Activated naive CD4-positive, alpha-beta T cell treated with anti-CD3 and anti-CD28 coated beads, Interleukin-2, amount 10 ng/mL, durations not matched to agents 7 days and 5 days (primary cell): ENCODE measurements at places on chromosomes 16 and 17.

DNA sequence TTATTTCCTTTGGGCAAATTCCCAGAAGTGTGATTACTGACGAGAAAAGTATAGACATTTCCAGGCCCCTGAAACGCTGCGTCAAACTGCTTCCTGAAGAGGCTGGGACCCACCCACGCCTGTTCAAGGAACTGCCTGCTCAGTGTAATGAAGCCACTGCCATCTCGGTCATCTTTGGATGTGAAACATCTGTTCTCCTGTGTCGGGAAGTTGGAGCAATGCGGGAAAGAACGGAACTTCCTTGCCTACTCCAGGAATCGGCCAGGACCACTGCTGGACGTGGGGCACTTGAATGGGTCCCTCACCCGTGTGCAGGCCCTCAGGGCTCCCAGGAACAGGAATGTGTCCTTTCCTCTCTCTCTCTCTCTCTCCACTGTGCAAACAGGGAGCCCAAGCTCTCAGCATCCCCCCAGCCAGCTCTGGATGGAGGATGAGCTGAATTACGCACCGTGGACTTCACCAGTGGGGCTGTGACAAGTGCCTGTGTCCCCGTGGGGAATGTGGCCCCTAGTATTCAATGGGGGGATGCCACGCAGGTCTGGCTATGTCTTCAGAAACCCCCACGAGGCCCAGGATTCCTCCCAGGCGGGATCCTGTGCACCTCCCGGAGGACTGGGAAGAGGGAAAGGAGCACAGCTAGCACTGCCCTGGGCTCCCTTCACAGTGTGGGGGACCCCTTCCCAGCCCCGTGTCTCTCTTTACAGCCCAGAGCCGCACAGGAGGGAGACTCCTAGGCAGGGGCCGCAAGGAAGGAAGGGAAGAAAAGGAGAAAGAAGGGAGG lies 18.3 kb upstream of the LITAF start:
- no peak for DNase-seq

- no peak for DNase-seq
Measured at GRCh38 chr17:32269377-32269776, 3.7 kb downstream of the RHBDL3 start.

DNA sequence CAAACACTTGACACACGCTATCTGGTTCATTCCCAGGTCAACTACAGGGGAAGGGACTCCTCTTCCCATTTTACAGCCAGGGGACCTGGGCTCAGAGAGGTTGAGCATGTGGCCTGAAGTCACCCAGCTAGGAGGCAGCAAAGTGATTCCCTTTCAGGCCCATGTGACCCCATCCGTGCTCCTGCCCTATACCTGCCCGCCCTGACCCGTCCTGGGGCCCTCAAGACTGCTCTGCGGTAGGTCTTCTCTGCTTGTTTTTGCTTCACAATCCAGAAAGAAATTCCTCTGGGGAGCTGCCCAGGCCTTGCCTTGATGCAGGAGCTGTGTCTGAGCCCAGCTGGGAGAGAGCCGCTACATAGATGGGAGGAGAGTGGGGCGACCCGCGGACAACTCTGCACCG lies 161.4 kb downstream of the SDK2 start:
- no peak for DNase-seq

- no peak for DNase-seq
Measured at GRCh38 chr16:20865420-20866131, 34.6 kb downstream of the DCUN1D3 start.

GRCh38 chr16:65725156-65725845 lies 603.4 kb upstream of the CDH11 start:
- no peak for DNase-seq

DNA sequence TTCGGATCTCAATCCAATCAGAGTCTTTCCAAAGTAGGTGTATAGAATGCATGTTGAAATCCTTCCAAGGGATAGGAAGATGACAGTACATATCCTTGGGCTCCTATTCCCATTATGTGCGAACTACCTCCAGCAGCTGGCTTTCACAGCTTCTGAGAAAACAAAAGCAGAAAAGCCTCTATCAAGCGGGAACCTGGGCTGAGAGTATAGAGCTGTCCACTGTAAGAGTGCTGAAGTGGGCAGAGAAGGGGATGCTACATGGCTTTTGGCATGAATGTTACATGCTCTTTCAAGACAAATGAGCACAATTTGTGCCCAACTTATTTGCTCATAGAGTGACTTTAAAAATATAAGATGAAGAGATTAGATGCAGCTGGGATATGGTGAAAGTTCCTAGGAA lies 993.5 kb downstream of the CDH8 start:
- DNase-seq: no peak

GRCh38 chr16:30775392-30776188 lies 11.4 kb downstream of the ZNF629 start:
- peak; percentile 78 for DNase-seq

- DNase-seq: peak; percentile 37
Measured at GRCh38 chr16:73058616-73059409, 10.9 kb upstream of the ZFHX3 start.

- DNase-seq: no peak
Measured at GRCh38 chr16:77668201-77668600, 54.1 kb upstream of the NUDT7 start.

GRCh38 chr16:79267781-79268180 lies 332.8 kb downstream of the MAF start:
- peak; percentile 25 for DNase-seq

GRCh38 chr17:57732062-57732461 lies 13.0 kb downstream of the CCDC182 start:
- DNase-seq: no peak

DNA sequence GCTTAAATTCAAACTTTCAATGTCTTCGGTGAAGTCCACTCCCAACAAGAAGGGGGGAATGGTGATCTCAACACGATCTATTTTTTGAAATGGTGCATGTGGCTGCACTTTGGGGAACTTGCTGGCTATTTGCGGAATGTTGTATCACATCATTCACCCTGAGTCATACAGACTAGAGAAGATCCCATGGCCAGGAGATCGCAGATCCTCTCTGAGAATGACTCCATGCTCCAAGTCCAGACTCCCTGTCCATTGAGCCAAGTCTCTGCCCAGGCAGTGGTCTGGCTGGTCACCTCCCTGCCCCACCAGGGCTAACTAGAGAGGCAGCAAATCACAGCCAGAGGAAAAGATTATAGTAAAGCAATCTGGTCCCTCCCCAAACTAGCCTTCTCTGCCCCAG lies 120.6 kb downstream of the XYLT1 start:
- DNase-seq: no peak

DNA sequence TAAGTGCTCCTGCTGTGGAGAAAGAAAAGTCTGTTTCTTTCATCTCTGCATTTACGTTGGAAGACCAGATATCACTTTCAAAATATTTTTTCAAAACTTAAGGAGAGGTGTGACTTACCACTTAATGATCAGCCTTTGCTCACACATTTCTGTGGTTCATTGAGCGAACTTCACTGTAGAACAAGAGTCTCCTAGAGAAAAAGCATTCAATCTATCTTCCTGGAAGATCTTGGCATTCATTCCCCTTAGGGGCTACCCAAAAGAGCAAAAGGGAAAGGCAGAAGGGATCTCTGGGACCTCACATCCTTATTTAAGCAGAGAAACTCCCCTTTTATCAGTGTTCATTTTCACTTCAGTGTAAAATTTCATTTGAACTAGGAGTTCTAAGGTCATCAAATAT lies 61.2 kb downstream of the HS3ST3A1 start:
- no peak for DNase-seq

GRCh38 chr16:57185446-57185944 lies 344 bp downstream of the PSME3IP1 start:
- no peak for DNase-seq

- peak; percentile 88 for DNase-seq
Measured at GRCh38 chr17:38751808-38752307, 683 bp upstream of the PSMB3 start.

DNA sequence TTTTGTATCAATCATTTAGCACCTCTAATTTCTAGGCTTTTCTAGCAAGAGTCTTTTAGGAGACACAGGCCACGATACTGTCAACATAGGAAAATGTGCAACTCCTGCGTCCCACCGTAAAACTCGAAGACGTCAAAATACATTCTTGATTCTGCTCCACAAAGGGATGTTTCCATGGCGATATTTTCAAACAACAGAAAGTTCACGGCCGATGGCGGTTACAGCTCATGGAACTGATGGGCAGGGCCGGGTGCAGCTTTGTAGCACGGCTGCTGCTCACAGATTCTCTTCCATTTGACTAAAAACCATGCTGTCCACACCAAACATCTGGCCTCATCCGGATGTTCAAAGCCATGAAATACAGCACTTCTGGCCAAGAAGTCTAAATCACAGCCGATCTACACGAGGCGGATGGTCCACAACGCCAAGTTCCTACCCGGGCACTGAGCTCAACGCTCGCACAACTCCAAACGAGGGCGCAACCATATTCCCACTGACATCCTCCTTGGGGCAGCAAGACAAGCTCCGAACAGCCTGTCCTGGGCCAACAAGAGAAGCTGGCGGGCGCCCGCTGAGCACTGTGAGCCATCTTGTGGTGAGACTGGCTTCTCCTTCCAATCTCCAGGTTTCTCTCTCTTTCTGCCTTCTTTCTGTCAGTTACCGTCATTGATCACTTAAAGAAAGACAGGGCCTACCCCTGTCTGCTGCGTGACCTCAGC lies 79.8 kb downstream of the ZNF778 start:
- DNase-seq: no peak

- DNase-seq: peak; percentile 84
Measured at GRCh38 chr17:40068917-40069750, 6.4 kb downstream of the THRA start.

DNA sequence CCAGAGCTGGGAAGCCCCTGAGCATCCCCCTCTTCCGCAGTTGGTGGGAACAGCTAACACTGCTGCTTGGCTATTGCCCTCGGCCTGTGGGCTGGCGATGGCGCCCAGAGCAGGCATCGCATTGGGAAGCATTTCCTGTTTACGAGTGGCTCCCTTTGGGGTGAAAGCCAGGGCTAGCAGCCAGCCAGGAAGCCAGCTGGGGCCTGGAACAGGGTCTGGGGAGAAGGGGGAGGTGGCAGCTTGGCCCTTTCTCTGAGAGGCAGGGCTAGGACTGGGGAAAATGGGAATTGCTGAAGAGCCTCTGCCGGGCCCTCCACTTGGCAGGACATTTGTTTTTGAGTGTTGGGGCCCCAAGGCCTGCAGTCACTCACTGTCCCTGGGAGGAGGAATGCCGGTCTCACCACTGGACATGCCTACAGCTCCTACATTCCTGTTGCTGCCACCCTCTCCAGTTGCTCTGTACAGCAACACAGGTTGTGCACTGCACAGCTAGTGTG lies 2.4 kb upstream of the MTSS2 start:
- no peak for DNase-seq

DNA sequence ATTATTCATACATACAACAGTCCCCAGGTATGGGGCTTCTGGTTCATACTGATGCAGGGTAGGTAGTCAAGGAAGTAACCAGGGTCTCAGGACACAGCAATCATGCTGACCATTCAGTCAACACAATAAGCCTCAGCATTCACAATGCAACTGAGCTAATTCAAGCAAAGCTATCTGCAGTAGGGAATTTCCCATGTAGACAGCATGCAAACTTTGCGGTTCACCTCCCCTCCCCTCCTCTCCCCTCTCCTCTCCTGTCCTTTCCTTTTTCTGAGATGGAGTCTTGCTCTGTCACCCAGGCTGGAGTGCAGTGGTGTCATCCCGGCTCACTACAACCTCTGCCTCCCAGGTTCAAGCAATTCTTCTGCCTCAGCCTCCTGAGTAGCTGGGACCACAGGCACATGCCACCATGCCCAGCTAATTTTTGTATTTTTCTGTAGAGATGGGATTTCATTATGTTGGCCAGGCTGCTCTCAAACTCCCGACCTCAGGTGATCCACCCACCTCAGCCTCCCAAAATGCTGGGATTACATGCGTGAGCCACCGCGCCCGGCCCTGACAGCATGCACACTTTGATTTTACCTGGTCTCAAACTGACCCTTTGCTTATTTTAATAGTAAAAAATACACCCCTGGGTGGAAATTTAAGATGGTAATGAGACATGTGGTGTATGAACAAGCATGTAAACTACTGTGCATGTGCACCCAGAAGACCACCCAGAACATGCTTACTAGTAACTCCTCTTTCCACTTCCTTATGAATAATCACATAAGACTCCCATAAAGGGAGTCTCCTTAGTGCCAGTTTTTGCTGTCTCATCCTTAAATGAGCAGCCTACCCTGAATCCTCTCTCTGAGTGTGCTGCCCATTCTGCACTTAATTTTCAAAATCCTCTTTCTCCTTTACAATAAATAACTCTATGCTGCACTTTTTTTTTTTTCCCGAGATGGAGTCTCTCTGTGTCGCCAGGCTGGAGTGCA lies 9.3 kb upstream of the RNF135 start:
- no peak for DNase-seq

GRCh38 chr16:11333010-11333409 lies 12.2 kb upstream of the RMI2 start:
- no peak for DNase-seq

DNA sequence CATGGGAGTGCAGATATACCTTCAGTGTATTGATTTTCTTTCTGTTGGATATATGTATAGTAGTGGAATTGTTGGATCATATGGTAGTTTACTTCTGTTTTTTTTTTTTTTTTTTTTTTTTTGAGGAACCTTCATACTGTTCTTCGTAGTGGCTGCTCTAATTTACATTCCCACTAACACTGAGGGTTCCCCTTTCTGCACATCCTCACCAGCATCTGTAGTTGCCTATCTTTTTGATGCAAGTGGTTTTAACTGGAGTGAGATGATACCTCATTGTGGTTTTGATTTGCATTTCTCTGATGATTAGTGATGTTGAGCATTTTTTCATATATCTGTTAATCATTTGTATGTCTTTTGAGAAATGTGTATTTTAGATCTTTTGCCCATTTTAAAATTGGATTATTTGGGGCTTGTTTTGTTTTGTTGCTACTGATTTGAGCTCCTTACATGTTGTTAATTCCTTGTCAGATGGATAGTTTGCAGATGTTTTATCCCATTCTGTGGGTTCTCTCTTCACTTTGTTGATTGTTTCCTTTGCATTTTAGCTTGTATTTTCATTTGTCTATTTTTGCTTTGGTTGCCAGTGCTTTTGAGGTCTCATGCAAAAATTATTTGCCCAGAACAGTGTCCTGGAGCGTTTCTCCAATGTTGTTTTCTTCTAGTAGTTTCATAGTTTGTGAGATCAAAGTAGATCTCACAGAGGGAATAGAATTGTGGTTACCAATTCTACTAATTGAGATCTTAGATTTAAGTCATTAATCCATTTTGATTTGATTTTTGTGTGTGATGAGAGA lies 25.0 kb upstream of the BCAS3 start:
- DNase-seq: no peak

DNA sequence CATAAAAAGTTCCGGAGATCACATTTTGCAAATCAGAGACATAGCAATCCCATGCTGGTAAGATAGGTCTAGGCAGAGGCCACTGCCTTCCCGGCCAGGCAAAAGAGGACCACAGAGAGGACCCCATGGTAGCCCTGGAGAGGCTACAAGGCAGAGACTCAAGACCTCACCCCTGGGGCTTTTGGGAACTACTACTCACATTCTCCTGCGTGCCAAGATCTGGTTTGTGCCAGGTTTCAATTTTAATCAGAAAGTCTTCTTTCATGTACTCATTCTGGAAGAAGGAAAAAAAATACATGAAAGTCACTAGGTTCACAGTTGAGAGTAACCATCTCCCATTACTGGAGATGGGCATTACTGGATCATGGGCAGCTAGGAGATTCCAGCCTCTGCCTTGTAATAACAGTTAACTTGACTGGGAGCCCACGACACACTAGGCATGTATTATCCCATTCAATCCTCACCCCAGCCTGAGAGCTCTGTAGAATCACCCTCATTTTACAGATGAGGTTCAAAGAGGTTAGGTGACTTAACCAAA lies 21.2 kb downstream of the PITPNA start:
- DNase-seq: no peak

GRCh38 chr17:50161911-50162288 lies 3.9 kb upstream of the SGCA start:
- no peak for DNase-seq

- no peak for DNase-seq
Measured at GRCh38 chr17:57506774-57507127, 238.3 kb downstream of the CCDC182 start.

GRCh38 chr17:51725185-51725584 lies 433.3 kb downstream of the CA10 start:
- no peak for DNase-seq
